ENCODE measurements at places on chromosomes 7 and 10. TPM values are rescaled to one million over a fixed set of nuclear protein-coding genes. Genes with fewer than 3 reads are reported as not detected.
A peak's percentile ranks its signal among the peaks of the same experiment; 100 is the strongest.

The FEZF1 gene
- total RNA-seq, result not detected

The TRIM4 gene
- total RNA-seq, result 25.8 TPM

The TMEM176A gene
- not detected for total RNA-seq

The PNLIPRP3 gene
- total RNA-seq, result not detected

The STK32C gene
- total RNA-seq, result 16.5 TPM

DNA sequence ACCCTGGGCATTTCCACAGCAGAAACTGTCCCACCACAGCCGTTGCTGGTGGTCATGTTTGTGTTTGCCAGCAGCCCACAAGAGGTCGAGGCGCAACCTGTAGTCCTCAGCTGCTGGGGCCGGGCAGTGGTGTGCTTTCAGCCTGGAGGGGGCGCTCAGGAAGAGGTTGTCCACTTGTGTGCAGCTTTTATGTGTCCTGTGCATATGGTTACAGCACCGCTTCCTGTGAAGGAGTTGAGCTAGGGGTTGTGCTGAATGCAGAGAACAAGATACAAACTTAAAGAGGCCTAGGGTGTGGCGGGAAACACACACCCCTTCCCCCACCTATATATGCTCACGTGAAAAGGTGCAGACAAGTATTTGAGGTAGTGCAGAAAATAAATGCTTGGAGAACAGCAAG lies 29.5 kb upstream of the PFKFB3 start:
- DNase-seq, result peak; percentile 78

DNA sequence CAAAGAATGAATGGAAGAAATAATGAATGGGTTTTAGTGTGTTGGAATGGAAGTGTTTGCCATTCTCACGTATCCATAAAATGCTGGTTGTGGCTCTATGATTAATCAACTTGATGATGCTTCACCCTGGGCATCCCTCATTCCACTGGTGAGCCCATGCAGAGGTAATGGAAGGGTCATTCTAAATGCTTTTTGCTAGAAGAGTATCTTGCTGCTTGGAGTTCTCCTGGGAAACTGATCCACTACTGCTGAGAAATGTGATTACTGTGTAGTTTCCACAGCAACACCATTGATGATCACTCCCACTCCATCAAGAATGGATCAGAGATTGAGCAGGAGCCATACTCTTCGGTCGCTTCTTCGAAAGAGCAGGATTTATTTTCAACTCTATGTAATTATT lies 101.6 kb downstream of the ARL5B start:
- no peak for DNase-seq

DNA sequence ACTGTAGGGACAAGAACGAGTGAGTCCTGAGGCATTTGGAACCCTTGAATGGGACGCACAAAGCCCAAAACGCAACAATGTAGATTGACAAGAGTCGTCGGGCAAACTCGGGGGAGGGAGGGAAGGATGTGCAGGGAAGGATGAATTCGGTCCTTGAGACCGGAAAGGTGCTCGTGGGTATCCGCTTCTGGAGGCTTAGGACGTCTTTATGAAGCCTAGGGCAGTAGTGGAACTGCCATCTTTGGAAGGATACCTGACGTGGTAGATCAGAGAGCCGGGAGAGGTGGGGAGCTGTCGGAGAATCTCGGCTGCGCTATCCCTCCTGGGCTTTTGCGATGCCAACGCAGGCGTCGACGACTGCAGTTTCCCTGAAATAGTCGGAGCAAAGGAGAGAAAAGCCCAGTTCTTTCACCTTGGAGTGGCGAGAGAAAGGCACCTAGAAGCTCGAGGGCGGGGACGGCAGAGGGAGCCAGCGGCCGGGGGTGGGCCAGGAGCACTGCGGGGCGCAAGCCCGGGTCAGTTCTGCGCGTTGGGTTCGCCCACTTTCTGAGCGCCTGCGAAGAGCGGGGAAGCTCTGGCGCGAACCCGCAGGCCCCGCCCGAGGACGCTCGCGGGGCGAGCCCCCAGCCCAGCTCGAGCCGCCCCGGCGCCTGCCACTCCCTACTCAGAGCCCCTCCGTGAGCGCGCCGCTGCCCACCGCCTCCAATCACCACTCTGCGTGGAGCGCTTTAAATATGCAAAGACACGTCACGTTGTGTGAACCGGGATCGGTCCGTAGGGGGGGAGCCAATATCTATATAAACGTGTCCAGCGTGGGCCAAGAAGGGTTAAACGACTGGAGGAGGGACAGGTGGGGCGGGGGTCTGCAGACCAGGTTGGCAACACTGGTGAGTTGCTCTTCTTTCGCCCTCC lies at the start of gene CYP26C1:
Gene CYP26C1 (plus strand): TSS at position 824 of the 912 bp plus-strand sequence. CDS start 466 bp downstream, outside the sequence.
- DNase-seq, result no peak

DNA sequence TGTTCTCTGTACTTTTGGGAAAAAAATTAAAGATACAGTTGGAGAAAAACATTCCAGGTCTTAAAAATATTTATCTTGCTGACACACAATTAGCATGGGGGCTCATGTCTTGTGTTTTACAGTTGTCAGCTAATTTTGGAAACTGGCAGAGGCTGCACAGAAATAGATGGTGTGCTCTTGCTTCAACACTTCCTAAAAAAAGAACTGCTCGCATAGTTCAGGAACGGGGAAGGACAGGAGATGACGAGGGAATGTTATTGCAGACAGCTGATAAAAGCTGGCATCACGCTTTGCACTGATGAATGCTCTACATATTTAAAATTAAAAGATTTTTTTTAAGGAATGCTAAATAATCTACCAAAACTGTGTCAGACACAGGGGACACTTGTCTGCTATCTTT lies 103.5 kb upstream of the CELF2 start:
- no peak for DNase-seq

- no peak for DNase-seq
Observed at GRCh38 chr10:103695584-103696005, 159.8 kb downstream of the SH3PXD2A start.

All from activated naive CD4-positive, alpha-beta T cell treated with anti-CD3 and anti-CD28 coated beads for 36 hours (primary cell).